ENCODE measurements at places on chromosomes 11 and 22.

DNA sequence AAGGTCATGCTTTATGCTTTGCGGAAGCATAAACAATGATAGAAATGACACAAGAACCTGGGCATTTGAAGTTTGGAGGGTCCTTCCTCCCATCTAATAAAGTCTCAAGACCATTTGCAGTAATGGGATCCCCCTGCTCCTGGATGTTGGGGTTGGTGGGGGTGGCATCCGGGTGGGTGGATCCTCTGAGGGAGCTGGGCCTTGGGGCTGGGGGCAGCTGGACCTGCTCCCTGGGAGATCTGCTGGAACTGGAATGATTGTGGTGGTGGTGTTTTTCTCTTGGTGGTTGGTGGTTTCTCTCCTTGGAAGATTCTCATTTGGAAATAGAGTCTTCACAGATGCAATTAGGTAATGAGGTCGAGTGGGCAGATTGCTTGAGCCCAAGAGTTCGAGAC is 2.2 kb upstream of the NAP1L4 start:
- DNase-seq: no peak

GRCh38 chr11:422249-422656 is 7.5 kb upstream of the SIGIRR start:
- DNase-seq: no peak

GRCh38 chr22:42919199-42919598 is 62.1 kb upstream of the ARFGAP3 start:
- no peak for DNase-seq

DNA sequence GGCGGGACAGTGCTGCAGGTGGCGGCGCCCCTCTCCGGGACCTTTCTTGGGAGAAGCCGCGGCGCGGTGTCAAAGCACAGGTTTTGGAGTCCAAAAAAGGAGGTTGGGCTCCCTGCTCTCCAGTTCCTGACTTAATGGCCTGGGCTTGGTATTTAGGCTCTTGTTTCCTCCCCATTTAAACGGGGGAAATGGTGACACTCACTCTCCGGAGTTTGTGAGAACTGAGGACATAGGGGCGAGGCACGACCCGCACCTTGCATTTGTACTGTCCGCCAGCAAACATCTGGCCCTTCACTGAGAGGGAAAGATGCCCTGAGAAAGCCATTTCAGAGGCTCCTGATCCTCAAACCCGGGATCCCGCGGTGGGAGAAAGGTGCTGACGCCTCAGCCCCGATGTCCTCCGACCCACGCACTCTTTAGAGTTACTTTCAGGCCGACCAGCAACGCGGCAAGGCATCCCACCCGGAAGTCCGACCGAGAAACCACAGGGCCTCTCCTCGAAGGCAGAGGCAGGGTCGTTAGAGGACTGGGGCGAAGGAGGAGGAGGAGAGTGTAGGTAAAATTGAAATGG is 2.9 kb upstream of the WDR74 start:
- no peak for DNase-seq

- no peak for DNase-seq
These were observed 112.3 kb downstream of the ADAMTS15 start for GRCh38 chr11:130560781-130561109.

DNA sequence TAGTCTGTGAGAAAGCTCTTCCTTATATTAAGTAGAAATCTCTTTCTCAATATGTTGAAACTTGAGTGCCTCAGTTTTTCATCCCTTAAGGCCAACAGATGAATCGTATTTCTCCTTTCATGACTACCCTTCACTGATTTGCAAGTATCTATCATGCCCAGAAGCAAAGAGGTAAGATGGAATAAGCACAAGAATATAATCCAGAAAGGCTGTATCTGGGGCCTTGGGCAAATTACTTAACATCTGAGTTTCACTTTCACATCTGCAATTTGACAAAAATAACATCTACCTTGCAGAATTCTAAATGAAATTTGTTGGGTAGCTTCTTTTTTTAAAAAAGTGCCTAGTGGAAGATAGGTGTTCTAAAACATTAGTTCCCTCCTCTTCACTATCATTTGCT is 552.4 kb upstream of the ANO5 start:
- no peak for DNase-seq

DNA sequence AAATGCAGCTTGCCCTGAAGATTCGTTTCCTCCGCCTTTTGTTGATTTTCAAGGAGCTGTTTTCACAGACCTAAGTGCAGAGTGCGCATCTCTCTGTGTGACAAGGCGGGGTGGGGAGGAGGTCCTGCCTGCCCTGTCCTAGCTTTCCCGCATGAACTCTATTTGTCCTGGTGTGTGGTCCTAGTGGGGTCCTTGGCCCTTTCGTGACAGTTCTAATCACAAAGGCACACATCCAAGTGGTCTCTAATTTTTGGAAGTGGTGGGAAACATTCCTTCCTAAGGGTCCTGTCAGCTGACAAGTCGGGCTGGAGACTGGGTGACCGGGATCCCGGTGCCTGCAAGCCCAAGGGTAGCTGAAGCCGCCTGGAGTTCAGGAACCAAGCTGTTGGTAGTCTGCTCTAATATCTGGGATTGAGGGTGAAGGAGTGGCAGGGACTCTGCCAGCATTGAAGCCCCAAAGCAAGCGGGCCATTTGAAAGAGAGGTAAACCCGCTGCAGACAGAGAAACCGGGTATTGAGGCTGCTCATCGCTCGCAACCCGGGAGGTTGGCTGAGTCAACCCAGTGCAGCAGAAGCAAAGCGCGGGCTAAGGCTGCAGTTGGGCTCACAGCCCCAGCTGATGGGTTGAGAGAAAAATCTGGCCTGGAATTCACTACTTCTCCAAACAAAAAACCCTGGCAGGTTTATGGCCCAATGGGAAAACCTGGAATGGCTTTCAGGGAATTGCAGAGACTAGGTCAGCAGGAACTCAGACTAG is 28.1 kb upstream of the FBXO3 start:
- no peak for DNase-seq

GRCh38 chr11:69566001-69566400 is 75.0 kb upstream of the CCND1 start:
- DNase-seq: no peak

- no peak for DNase-seq
These were observed 126.7 kb downstream of the CTTN start for GRCh38 chr11:70525006-70525405.

GRCh38 chr11:9039198-9039597 is 35.4 kb upstream of the NRIP3 start:
- no peak for DNase-seq

Measured in osteocyte (in vitro differentiated cells).